Inflammatory macrophage (primary cell): ENCODE measurements at places on chromosomes 11 and 22.

DNA sequence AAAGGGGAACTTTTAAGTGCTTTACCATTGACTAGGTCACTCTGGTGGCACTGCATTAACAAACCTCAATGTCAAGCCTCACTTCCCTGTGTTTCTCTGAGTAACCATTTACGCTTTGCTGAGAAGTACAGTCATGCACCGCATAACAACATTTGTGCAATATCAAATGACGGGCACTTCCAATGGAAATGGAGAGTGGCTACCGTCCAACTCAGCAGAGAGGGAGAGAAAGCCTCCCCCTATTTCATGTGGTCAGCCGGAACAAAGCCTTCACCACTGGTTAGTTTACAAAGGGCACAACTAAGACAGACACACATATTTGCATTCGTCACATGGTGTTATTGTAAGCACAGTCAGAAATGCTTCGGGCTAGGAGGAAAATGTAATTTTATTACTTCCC, 117.3 kb downstream of the RASSF10 start:
- no peak for DNase-seq

- DNase-seq, result no peak
Measured at GRCh38 chr11:77036398-77036797, 2.2 kb downstream of the B3GNT6 start.

DNA sequence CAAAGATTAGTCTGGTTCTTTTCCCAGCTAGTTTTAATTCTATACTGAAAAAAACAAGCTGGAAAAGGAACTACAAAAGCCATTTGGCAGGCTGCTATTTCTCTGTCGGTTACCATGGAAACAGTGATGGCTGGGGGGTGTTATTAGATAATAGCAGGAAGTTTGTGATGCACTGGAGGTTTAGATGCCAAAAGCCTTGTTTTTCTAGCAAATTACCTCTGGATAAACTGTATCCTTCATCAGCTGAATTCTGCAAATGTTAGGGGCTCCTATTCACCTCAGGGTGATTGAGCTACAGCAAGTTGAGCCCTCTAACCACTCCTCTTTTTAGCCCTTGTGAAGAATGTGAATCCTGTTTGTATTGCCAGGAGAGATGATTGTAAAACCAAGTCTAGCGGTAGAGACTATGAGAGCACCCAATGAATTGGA, 25.2 kb downstream of the ALKBH3 start:
- DNase-seq, result peak; percentile 14

DNA sequence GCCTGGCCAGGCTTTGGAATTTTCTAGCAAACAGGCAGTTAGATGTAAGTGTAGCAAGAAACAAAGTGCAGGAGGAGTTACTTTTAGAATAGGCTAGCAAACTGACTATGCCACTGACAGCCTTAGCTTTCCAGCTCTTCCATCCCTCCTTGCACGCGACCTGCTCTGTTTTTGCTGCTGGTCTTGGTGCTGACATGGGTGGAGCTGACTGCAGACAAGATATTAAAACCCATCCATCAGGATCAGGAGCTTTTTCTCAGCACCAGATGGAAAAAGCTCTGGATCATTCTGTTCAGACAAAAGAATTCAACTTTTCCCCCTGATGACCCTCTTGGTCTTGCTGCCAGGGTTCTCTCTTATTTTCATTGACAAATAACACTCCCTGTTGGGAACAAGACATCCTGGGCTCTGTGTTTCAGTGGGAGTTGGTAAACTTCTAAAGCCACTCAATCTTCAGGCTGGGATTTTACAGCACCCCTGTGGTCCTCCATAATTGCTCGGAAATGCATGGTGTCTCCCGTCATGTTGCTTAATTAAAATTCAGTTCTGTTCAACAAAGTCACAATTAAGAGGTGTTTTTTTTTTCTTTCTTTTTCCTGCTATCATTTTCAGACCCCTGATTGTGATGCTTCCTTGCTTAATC, 240.0 kb upstream of the LARGE1 start:
- no peak for DNase-seq

DNA sequence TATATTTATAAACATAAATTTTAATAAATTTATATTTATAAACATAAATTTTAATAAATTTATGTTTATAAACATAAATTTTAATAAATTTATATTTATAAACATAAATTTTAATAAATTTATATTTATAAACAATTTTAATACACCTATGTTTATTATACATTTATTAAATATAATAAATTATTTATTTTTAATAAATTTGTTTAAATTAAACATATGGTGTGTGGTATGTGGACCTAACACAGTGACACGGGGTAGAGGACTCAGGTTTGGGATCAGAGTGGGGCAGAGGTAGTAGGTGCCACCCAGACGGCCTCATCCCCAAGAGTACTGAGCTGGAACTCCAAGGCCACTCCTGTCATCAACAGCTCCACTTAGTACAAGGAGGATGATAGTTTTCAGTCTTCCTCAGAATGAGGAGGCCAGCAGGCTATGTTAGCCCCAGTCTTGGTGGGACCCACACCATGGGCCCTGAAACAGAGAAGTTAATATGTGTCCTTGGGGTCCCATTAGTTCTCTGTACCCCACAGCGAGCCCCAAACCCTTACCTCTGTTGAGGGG, 46.7 kb upstream of the BID start:
- no peak for DNase-seq
